ENCODE measurements at places on chromosomes 1 and 21.
A peak's percentile ranks its signal among the peaks of the same experiment; 100 is the strongest.

GRCh38 chr21:25636727-25637126 is 2.3 kb upstream of the JAM2 start:
- DNase-seq: no peak

GRCh38 chr1:7369866-7370265 is 401.2 kb upstream of the VAMP3 start:
- DNase-seq: no peak

GRCh38 chr21:27498025-27498424 is 531.1 kb upstream of the ADAMTS5 start:
- no peak for DNase-seq

DNA sequence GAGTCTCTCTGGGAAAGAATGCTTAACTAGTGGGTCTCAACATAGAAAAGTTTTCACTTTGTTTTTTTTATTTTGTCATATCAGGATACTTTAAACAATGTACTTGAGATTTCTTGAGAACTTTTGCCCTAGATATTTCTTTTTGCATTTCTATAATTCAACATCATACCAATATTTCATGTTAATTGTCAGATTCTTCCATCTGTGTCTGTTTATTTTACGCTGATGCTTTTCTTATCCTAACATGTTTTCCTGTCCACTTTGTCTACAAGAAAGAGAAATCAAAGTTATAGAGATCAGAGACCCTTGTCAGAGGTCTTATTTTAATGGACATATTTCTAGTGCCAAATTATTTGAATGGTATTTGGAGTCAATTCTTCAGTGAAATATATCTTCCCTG is 95.5 kb upstream of the B3GALT2 start:
- DNase-seq: no peak

DNA sequence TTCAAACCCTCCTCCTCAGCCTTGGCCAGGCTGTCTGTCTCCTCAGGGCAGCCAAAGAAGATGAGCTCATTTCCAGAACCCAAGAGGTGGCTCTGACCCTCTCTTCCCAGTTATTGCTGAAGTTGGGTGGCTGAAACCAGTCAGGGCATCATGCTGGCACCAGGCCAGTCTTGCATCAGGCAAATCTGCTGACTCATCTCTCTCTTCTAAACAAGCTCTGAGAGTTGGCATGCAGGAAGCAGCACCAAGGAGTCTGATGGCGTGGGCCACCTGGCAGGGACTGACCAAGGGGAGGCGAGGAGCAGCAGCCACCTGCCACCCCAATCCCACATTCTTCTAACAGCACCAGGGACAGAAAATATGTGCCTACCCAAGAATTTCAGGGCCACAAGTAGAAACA is 104.8 kb upstream of the ATP1A1 start:
- no peak for DNase-seq

- no peak for DNase-seq
These were observed 3.5 kb downstream of the EPHX1 start for GRCh38 chr1:225813214-225813964.

GRCh38 chr1:77986810-77987209 is 7.9 kb upstream of the FUBP1 start:
- no peak for DNase-seq

- DNase-seq: no peak
These were observed 81.4 kb downstream of the NENF start for GRCh38 chr1:212514056-212514614.

GRCh38 chr1:175353066-175353465 is 160.5 kb upstream of the KIAA0040 start:
- DNase-seq: no peak

DNA sequence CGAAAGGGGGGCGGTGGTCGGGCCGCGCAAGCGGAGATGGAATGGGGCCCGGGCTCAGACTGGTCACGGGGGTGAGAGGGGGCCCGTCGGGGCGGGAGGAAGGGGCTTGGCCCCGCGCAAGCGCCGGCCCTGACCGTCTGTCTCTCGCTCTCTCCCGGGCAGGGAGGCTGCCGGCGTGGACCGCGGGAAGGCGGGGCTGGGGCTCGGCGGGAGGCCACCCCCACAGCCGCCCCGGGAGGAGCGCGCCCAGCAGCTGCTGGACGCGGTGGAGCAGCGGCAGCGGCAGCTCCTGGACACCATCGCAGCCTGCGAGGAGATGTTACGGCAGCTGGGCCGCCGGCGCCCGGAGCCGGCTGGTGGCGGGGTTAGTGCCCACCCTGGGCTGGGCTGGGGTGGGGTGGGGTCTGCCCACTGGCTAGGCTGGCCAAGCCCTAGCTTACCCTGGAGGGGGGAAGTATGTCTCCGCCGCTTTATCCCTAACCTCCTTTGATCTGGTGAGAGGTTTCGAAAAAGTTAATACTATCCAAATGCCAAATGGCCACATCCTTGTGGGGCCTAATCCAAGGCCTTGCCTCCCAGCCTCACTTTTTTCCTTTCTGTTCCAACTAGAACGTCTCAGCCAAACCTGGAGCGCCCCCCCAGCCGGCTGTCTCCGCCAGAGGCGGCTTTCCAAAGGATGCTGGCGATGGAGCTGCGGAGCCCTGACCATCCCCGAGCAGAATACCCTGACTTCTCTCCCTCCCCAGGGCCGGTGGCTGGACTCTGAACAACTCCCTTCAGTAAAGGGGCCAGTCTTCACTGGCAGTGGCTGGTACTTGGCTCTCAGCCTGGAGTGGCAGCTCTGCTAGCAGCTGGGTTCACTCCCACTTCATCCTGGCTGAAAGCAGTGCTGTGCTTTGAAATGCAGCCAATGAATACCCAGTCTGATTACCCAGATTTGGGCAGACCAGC is 636 bp upstream of the YRDC start:
- no peak for DNase-seq

- peak; percentile 86 for DNase-seq
These were observed 11.7 kb upstream of the BNIPL start for GRCh38 chr1:151024540-151025146.

DNA sequence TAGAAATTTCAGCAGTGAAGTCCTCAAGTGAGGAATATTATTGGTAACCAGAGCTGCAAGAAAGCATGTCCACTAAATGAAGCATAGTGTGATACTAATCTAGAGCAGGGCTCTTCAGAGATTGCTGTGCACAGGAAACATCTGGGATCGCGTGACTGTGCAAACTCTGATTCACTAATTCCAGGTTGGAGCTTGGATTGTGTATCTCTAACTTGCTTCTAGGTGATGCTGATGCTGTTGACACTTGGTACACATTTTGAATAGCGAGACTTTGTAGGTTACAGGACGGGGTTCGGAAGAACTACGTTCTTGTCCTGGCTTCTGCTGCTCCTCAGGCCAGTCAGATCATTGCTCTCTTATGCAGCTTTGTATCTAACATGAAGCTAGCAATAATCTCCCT is 66.5 kb downstream of the PRRX1 start:
- DNase-seq: no peak

DNA sequence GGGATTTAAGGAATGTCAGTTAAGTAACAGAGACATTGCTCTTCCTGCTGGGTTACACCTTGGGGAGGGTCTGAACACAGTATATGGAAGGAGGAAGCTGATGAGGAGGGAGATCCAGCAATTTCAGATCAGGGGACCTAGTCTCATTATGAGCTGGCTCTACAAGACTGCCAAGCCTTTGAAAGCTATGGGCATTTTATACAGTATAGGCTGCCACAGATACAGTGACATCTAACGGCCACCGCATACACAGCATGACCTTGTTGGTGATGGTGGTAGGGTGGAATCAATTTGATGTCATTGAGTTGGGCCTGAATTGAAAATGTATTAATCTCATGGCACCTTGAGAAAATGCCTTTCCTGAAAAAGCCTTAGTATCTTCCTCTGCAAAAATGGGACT is 22.6 kb upstream of the ZP4 start:
- DNase-seq: no peak

DNA sequence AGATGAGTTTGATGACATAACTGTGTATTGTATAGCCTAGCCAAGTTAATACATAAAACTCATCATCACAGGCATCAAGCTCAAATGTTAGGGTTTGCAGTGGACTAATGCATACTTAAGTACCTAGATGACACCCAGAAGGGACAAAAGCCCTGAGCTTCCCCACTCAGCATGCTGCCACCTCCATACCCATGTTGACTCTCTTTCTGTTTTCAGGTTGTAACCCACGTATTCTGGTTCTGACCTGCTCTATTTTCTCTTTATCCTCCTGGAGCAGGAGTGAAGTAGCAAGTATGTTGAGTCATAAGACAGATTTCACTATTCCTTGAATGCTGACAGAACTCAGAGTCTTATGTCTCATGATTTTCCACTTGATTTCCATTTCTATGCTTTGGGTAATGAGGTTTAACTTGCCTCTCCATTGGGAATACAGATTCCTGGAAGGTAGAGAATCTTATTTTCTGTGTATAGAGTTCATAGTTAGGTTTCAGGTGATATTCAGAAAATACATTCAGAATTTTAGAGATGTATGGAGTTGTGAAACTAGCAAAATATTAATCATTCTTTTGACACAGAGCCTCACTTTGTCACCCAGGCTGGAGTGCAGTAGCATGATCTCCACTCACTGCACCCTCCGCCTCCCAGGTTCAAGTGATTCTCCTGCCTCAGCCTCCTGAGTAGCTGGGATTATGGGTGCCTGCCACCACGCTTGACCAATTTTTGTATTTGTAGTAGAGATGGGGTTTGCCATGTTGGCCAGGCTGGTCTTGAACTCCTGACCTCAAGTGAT is 122.5 kb upstream of the KCNJ15 start:
- no peak for DNase-seq

DNA sequence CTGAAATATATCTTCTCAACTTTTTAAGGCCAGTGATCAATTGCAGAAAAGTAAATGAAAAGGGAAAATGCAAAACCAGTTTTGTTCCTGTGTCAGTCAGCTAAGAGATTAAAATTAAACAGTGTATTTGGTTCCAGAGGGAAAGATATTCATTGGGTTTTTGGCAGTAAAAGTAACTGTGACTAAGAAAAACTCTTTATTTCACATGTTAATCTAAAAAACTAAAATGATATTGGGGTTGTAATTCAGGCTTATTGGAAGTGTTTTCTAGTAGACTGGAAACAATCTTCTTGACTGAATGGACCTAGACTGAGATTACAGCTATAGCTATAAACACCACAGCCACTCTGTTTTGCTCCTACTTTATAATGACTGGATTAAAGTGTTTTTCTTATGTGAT is 413.9 kb downstream of the ADGRL2 start:
- DNase-seq: no peak

GRCh38 chr1:92447033-92447681 is 39.6 kb downstream of the GFI1 start:
- DNase-seq: no peak

- no peak for DNase-seq
These were observed 44.0 kb downstream of the NTNG1 start for GRCh38 chr1:107184888-107185287.

DNA sequence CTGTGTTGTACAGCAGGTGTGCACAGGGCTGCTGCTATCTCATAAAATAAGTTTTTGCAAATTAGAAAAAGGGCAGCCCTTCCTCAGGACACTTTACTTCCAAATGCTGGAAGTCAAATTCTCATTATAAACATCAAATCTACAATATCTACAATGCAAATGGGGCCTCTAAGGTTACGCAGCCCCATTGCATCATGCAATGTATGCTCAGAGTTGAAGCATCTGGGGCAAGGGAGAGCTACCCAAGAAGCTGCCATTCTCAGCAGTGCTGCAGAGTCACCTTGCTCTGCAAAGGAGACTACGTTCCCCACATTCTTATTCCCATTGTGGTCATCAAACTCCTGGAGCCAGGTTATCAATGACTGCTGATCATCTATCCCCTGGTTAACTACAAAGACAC is 208.9 kb upstream of the POGK start:
- no peak for DNase-seq

GRCh38 chr1:77636864-77637263 is 45.6 kb downstream of the ZZZ3 start:
- DNase-seq: no peak
